ENCODE measurements at places on chromosomes 1 and 21.

GRCh38 chr21:36564647-36565046 is 84.7 kb upstream of the CLDN14 start:
- DNase-seq: no peak

- no peak for DNase-seq
Measured at GRCh38 chr1:230713138-230713537, 784 bp downstream of the AGT start.

- no peak for DNase-seq
Measured at GRCh38 chr1:12621346-12622335, 3.6 kb upstream of the DHRS3 start.

DNA sequence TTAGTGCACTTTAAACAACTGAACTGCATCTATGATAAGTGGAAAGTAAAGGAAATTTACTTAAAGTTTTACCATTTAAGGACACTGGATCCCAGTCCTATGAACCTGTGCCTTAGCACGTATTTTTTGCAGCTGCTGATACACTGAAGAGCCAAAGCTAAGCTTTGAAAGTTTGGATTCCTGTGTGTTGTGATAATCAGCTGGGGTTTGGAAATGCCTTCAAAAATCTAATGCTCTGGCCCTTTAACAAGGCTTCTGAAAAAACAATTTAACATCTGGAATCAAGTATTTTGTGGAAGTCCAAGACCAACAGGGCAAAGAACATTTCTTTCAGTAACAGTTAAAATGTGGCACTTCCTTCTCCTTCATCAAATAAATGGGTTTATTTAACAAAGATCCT is 51.8 kb downstream of the DDAH1 start:
- no peak for DNase-seq

GRCh38 chr1:39672551-39672947 is 642 bp upstream of the NT5C1A start:
- DNase-seq: no peak

DNA sequence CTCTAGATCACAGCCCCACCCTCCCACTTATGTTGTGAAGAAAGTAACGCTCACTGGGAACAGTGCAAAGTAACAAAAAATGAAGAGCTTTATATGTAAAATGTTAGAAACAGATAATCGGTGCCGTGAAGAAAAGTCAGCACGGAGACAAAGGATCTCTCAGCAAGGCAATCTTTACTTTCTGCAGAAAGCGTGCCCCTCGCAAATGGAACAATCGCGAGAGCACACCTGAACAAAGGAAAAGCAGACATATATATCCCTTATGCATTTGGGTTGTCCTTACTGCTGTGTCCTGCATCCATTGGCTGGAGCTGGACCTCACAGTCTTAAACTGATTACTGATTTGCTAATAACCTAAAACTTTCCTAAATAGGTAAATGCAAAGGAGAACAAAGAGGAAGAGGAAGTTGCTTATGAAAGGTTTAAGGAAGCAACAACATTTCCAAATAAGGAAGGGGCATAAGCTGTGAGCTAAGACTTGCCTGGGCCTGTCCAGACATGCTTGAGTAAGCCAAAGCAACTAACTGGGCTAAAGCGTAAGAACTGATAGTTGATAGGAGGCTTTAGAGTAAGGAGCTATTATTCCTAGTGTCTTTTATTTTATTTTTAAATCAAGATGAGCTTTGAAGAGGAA is 89.7 kb downstream of the GTF2B start:
- DNase-seq: no peak

DNA sequence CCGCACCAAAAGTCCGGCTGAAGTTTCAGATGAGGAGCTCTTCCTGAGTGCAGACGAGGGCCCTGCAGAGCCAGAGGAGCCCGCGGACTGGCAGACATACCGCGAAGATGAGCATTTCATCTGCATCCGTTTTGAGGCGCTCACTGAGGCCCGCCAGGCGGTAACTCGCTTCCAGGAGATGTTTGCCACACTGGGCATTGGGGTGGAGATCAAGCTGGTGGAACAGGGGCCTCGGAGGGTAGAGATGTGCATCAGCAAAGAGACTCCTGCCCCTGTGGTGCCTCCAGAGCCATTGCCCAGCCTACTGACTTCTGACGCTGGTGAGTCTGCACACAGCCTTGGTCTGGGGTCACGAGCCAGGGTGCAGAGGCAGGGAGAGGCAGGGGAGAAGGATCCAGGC is 84.7 kb downstream of the TRIM11 start:
- no peak for DNase-seq
